ENCODE measurements at places on chromosomes 1 and 21. TPM values are rescaled to one million over a fixed set of nuclear protein-coding genes. Genes with fewer than 3 reads are reported as not detected.

Gene FAM177B
- not detected for total RNA-seq

Gene OR10J5
- not detected for total RNA-seq

Gene DEPDC1
- total RNA-seq = 36.6 TPM

Gene KCNJ10
- not detected for total RNA-seq

Gene C1QB
- not detected for total RNA-seq

Gene MROH7
- total RNA-seq = not detected

Gene VWA1
- total RNA-seq = not detected

GRCh38 chr1:67209521-67209920 lies 43.3 kb downstream of the IL23R start:
- no peak for DNase-seq

DNA sequence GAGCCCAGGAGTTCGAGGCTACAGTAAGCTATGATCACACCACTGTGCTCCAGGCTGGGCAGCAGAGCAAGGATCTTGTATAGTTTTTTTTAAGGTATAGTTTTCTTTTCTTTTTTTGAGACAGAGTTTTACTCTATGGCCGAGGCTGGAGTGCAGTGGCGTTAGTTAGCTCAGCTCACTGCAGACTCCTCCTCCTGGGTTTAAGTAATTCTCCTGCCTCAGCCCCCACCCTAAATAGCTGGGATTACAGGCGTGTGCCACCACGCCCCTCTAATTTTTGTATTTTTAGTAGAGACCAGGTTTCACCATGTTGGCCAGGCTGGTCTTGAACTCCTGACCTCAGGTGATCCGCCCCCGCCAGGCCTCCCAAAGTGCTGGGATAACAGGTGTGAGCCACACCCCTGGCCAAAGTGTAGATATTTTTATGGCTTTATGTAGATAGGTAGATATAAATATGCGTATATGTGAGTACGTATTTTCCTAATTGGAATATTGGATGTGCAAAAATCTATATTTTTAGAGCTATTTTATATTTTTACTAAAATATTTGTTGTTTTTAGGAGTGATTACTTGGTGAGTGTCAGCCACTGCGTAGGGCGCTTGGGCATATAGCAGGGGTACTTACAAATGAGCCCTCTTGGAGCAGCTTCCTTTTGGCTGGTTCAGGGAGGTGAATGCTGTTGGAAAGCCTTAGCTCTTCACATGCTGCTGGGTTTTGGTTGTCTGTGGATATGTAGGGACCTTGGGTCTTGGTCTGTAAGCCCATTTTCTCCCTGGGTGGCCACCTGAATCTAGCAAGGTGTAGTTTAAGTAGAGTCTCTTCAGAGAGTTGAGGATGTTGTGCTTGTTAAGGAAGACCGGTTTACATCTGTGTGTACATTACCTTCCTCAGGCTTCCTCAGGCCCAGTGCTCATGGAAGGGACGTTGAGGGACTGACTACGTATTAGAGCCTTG lies 9.5 kb downstream of the KDM4A start:
- no peak for DNase-seq

GRCh38 chr1:48194801-48195200 lies 27.7 kb upstream of the SLC5A9 start:
- DNase-seq = no peak

GRCh38 chr1:230270185-230270558 lies 156.0 kb downstream of the PGBD5 start:
- no peak for DNase-seq

DNA sequence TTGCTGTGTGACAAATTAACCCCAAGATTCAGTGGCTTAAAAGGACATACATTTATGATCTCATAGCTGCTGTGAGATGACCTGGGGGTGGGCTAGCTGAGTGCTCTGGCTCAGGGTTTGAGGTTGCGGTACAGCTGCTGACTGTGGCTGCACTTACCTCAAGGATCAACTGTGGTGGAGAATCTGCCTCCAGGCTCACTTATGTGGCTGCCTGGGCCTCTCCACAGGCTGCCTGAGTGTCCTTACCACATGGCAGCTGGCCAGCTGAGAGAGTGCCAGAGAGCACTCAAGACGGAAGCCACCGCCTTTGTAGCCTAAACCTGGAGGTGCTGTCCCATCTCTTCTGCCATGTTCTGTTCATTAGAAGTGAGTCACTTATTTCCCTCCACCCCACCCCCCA lies 5.7 kb downstream of the LRRC71 start:
- no peak for DNase-seq

GRCh38 chr1:200938955-200939354 lies 44.3 kb downstream of the INAVA start:
- no peak for DNase-seq

- no peak for DNase-seq
Observed at GRCh38 chr21:33898586-33898985, 17.0 kb downstream of the ATP5PO start.

DNA sequence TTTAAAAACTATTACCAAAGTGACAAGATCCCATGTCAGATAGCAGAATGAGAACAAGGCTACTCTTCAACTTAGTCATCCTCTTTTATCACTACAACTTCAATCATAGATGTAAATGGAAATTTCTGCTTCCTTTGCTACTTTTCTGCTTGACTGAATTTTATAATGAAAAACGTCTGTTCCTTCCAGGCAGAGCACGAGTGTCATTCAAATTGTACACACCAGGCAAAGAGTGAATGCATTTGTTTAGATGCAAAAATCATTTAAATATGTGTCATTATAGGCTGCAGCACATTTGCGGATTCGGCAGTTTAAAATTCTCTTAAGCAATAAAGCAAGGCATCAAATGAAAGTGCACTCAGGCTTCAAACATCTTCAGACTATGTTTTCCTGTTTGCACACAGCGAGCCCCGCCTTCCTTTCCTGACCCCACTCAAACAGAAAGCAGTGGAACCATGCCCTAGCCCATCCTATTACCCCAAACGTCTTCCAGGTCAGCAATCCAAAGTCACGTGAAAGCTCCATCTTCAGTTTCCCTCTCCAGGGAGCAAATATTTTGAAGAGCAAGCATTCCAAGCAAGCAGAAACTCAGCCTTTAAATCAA lies 99.6 kb downstream of the APP start:
- DNase-seq = no peak

All from Karpas-422 (cell line).